KG1 (cell line): ENCODE measurements at places on chromosomes 6 and 20.

DNA sequence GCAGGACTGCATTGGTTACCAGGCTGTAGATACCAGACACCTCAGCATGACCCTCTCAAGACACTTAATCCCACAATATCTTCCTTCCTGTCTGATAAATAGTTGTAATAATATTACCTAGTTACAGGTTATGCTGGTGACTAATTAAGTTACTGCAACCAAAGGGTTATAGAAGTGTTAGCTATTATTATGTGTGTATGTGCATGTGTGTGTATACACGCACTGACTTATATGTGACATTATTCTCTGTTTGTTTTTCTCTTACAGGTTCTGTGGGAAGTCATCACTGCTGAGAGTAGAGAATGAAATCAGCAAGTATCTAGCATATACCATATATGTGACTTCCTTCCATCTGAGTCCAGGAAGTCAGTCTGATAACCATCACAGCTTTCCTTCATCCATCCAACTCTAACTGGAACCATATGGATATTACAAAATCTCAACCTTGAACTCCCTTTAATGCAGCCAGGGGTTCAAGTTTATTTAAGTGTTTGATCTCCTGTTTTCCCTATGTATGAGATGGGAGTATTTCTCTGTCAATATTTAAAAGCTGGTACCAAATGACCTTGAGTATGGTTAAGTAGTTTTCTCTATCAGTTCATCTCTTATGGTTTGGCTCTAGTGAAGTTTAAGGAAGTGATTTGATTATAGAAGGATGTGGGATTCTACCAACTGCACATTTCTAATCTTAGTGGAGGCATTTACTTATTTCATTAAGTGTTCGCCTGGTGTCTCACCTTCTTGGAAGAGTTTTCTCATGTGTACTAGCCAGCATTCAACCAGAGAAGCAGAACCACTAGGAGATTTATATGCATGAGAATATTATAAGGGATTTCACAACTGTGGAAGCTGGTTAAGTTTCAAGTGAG, 313.2 kb downstream of the HIVEP2 start:
- no peak for DNase-seq

DNA sequence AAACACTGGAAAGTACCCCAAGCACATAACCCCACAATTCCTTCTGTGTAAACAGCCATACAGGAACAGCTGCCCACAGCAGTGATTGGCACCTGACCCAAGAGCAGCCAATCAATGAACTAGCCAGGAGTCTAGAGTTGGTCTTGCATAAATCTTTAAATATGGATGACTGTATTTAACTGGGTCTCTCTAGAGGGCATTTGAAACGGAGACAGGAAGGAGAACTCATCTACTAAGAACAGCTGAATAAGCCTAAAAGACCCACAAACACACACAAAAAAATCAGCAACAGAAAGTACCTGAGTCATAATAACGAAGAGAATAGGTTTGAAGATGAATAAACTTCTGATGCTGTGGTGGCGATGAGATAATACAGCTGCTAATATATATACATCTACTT, 49.0 kb upstream of the ASF1A start:
- no peak for DNase-seq

DNA sequence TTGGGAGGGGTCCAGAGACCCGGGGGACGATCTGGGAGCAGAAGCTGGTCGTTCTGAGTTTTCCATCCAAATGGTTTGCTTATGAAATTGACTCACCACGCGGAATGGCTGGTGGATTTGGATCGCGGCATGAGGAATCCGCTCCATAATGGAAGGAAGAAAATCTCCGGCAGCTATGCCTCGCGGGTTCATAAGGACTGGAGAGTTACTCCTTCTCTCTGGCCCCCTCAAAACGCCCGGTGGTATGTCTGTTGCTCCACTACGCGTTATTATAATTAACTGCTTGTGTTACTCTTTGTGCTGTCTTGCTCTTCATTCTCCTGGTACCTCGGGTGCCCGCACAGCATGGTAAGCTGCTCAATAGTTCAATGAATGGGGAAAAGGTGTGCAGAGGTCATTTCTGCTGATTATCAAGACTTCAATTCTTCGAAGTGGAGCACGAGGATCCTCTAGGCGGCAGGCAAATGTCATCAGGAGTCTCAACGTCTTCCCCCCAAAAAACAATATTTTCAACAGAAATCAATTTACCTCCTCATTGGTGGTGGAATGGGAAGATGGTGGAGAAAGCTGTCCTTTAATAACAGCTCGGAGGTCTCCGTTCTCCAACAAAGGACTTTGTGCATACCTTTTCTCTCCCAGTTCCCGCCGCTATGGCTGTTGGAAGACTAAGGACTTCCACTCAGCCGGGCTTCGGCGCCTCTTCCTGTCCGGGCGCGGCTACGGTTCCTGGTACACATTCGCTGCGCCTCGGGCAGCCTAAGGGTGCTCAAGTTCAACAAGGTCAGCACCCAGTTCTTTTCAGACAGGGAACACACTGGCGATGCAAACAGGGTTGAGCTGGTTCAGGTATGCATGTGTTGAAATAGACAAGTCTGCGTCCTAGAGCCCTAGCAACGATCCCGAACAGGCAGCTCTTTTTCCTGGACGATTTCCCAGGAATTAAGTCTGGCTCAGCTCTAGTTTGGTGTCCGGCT, 9.2 kb upstream of the PRSS16 start:
- no peak for DNase-seq

DNA sequence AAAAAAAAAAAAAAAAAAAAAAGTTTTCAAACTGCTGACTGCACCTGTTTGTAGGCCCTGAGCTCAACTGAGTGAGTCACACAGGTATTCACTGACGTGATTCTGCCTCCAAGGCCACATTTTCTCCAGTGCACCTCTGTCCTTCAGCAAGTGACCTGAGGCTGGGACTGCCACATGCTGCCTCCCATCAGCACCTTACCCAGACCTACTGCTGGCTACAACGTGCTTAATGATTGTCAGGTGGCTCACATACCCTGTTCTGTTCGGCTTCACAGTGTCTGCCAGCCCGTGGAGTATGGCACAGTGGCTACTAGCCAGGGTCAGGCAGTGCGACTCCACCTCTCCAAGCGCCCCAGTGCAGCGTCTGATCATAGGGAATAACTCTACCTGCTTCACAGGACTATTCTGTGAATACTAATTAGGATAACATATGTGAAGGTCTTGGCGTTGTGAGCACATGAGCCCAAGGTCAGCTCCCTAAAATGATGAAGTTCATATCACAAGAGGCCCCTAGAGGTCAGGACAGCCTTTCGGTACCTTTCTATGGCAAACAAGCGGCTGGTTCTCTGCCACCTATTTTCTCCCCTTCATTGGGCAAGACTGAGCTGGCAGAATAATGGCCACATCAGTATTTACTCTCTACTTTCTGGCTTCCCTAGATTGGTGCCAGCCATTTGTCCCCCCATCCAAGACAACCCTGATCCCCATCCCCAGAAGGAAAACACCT, 28.1 kb downstream of the RIPOR3 start:
- DNase-seq = no peak

DNA sequence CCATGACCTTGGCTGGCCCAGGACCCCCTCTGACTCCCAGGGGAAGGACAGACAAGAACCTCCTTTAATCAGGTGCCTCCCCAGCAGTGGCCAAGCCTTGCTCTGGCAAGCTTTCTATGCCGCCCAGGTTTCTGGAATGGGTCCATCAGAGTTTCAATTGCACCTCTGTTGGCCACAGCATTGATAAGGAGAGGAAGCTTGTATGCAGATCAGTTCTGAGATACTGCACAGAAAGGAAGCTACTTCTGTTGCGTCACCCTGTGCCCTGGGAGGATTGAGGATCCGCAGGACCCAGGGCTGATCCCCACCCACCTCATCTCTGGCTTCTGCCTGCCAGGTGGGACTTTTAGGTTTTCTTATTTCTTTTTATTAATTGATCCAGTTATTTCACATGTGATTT, 167.2 kb downstream of the TFAP2C start:
- no peak for DNase-seq

DNA sequence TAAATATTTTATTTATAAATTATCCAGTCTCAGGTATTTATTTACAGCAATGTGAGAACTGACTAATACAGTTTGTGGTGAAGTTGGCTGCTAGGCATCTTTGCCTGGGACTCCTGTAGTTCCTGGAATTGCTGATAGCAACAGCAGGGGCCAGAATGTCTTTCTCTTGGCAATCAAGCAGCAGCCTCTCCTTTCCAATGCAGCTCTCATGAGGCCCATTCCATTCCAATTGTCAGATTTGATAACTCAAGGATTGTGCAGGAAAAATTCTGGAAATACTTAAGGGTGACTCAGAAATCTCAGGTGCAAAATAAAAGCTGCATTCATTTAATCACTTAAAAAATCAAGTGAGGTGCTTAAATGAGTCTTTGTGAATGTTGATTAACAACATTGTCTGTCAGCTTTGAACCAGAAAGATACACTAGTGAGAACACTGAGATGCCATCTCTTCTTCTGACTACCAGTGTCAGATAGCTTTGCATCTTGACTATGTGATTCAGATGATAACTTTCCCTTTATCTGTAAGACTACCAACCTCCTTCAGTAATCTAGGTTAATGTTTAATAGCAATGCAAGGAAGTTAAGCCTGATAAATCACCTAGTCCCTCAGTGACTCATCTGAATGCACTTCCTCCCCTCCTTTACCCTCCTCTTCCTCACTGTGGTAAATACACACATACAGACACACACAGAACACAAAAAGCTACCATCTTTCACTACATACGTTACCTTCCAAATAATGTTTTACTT, 32.1 kb upstream of the COL21A1 start:
- DNase-seq = no peak

DNA sequence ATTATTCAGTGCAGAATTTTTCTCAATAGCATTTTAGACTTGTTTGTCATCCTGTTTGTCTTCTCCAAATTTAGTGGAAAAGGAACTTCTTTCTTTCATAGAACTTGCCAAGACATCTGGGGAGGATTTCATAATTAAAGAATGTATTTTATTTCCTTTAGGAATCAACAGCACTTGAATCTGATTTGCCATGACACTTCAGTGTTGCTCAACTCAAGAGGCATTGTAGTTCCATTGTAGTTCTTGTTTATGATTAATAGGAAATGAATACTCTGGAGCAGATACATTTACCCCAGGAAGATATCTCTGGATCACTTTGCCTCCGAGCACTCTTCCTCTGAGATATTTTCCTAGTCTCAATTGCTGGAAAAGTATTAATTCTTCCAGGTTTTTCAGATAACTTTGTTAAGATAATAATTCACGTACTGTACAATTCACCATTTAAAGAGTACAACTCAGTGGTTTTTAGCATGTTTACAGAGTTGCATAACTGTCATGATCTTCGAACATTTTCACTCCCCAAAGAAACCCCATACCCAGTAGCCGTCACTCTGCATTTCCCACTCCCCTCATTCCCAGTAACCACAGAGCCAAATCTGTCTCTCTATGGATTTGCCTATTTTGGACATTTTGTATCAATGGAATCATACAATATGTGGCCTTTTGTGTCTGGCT, 29.7 kb downstream of the AKAP12 start:
- DNase-seq = no peak

DNA sequence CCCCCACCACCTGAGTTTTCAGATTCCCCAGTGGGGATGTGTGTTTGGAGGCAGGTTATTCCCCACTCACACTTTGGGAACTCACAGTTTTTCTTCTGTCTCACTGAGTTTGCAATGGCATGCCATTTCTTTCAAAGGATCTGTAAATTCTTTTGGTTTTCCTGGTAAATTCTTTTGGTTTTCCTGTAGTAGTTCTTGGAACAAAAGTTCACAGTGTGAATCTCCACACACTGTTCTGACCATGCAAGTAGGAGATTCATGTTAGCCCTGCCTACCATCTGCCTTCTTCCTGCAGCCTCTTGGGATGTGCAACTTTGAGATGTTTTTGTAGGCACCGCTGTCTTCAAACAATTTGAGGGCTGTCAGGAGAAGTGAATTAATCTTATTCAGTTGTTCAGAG, 165.6 kb upstream of the OGFRL1 start:
- DNase-seq = no peak

GRCh38 chr20:32674362-32674789, 635 bp upstream of the C20orf203 start:
- DNase-seq = peak; percentile 73

- DNase-seq = no peak
Observed at GRCh38 chr20:34970193-34970840, 14.6 kb downstream of the MYH7B start.

GRCh38 chr6:163620670-163621330, 206.3 kb downstream of the QKI start:
- DNase-seq = no peak

- DNase-seq = no peak
Observed at GRCh38 chr6:3939368-3939958, 90.3 kb downstream of the FAM50B start.

GRCh38 chr20:10846766-10847165, 173.0 kb upstream of the JAG1 start:
- no peak for DNase-seq

DNA sequence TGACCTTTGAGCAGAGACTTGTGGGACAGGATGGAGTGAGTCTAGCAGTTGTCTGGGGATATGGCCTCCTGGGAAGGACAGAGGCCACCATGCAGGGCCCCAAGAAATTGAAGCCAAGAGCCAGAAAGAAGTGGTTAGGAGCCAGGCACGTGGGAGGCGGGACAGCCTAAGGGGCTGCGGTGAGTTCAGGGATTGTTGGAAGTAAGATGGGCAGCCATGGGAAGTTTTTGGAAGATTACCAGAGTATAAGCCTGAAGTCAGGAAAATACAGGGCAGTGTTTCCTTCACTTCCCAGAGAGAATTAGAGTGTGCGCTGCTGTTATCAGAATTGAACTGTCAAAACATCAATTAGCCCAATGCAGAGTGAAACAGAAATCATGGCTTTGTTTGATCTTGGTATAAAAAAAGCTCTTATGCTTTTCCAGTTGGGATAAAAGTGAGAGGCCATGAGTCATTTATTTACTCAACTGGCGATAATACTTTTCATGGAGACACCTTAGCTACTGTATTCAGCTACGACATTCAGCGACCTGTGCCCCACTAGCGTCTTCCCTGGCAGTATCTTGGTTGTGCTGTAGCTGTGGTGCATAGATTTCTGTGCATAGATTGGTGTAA, 66.9 kb downstream of the PHACTR2 start:
- no peak for DNase-seq

- DNase-seq = no peak
Observed at GRCh38 chr20:60049601-60050000, 91.4 kb downstream of the CDH26 start.
